CD14-positive monocyte (primary cell): ENCODE measurements at places on chromosomes 11 and 22. TPM values are rescaled to one million over a fixed set of nuclear protein-coding genes. Genes with fewer than 3 reads are reported as not detected.

GRCh38 chr11:132447761-132448160, 1077.3 kb downstream of the NTM start:
- no peak for DNase-seq

DNA sequence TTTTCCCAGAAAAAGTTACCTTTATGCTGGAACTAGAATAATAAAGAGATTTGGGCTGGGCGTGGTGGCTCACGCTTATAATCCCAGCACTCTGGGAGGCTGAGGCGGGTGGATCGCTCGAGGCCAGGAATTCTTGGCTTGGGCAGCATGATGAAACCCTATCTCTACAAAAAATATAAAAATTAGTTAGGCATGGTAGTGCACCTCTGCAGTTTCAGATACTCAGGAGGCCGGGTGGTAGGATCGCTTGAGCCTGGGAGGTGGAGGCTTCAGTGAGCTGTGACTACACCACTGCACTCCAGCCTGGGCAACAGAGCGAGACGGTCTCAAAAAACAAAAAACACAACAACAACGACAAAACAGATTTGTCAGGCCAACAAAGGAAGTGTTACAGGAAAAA, 119.3 kb upstream of the OR9Q1 start:
- DNase-seq = no peak

DNA sequence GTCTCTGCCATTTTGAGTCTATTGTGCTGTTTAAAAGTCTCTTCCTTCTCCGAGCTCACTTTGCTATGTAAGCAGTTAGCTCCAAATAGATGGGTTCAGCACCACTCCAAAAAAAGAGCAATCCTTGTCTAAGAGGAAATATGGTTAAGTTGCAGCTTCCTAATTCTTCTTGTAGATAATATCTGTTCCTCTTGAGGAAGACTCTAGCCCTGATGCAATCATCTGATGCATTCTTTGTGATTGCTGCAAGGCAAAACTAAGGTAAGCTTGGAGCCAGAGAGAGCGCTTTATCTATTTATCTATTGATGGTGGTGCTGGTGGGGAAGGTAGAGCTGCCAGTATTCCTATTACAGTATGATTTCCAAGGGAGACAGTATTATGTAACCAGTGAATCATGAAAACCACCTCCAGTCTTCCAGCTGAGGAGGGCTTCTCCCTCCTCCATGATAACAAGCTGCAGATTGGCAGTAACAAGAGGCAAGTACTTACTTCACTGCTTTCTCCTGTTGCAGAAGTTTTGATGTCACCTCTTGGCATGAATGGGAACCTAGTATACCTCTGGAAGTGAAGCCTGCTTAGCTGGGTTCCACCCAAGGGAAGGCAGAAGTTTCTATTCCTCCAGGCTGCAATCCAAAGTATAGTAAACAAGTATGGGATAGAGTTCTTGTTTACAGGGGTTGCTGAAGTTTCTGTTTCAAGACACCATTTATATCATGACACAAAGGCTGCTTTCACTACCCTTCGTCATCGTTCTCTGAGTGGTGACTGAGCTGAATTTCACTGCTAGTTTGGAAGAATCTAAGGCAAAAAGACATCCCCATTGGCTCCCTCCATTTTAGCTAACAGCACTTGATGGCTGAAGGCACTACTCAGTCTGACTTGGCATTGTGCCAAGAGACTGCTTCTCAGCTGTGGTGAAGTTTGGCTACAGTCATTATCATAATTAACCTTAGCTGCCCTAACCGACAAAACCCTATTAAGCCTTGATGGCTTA, 49.7 kb downstream of the FDX1 start:
- peak; percentile 36 for DNase-seq

DNA sequence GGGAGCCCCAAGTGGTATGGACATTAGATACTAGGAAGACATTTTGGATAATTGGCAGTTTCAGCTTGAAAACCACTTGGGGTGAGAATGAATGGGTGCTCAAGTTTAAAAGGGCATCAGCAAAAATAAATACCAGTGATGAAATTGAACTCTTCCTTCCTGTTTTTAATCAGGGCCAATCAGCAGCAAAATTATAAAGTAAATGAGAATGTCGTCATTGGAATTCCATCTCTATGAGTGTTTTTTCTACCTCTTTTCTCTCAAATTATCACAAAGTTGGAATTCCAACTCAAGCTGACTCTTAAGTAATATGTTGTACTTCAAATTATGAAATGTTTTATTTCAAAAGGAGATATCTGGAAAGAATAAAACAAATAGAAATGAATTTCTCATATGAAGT, 730.6 kb downstream of the METTL15 start:
- DNase-seq = no peak

DNA sequence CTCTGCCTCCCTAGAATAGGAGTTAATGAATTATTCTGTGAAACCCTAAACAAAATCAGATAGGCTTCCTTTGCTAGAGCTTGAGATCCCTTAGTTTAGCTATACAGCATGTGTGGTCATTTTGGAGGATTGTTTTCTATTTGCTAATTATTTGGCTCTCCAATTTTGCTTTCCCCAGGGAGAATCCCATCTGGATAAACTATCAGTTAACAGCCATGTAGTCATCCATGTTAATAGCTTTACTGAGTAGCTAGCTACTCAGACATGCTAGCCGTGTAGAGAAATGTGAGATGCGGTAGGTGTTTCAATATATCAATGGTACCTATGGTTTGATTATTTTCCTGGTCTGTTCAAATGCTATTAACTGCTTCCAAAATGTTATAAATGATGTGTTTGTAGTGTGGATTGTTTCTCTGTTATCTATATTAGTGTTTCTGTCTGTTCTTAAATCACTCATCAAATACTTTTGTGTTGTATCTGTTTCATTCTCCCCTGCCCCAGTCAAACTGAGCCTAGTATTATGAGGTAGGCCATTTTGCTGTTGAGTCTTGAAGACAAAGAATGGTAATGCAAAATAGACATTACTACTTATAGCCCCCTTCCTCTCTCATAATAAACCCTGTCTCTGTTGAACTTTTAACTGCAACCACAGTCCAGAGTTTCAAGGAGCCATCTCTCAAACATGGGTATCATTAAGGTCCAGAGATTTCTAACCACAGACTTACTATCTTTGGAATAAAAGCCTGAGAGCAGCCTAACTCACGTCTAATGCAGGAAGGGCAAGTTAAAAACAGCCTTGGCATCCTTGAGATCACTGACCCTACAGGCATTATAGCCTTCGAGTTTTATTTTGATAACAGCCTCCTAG, 56.1 kb upstream of the GRAMD1B start:
- DNase-seq = no peak

DNA sequence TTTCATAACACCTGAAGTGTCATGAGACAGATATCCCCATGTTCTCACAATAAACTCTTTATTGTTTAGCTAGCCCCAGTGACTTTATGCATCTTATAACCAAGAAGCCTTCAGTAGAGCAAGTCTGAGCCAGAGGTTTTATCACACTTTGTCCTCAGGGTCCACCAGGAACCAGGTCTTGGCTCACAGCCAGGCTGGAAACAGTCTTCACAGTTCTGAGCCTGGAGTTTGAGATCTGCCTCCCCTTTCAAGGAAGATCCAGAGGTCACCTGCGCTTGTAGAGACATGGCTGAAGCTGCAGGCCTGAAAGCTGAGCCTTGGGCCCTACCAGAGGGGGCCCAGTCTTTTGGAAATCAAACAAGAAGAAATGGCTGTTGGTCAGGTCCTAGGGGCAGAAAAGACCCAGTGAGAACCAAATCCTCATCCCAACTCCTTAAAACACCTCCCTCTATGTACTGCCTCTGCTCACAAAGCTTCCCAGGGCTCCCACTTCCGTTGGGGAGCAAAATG, 3.5 kb downstream of the RRP8 start:
- no peak for DNase-seq

DNA sequence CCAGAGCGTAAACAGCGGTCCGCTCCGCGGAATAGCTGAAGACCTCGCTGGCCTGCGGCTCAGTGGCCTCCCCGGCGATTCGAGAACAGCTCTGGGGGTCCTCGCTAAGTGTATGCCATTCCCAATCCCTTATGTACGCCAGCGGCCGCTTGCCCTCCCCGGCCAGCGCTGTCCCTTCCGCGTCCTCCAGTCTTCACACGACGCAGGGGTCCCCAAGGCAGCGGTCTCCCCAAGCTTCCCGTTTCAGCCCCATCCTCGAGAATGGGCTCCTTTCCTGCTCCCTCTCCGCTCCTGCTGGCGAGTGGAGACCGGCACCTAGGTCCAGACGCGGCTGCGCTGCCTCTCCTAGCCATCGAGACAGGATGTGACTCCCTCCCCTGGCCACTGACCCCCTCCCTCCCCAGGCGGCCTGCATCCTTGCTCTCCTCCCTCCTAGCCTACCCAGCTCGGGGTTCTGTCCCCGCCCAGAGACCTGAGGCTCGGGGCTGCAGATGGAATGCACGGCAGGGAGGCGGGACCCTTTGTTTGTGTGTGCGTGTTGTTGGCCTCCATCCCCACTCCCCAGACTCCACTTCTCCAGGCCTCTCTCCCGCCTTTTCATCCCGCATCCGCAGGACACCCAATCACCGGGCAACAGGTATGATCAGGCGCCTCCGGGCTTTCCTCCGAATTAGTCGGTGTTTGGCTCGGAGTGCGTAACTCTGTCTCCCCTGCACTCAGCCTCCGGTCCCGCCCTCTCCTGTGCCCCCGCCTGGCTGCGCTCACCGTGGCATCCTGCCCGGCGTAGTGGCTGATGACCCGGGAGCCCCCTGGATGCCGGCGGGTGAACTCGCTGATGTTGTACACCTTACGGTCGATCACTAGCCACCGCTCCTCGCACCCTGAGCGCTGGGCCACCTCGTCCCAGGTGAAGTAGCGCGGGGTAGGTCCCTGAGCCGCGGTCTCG, 740 bp downstream of the FADS1 start:
- peak; percentile 60 for DNase-seq

DNA sequence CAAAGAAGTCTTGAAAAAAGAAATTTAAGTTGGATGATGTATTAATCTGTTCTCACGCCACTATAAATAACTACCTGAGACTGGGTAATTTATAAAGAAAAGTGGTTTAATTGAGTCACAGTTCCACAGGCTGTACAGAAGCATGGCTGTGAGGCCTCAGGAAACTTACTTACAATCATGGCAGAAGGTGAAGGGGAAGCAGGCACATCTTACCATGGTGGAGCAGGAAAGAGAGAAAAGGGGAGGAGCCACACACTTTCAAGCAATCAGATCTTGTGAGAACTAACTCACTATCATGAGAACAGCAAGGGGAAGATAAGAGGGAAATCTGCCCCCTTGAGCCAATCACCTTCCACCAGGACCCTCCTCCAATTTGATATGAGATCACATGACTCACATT, 65.7 kb upstream of the AMOTL1 start:
- no peak for DNase-seq

The PTPRJ gene
- polyA plus RNA-seq = 10.0 TPM
